Skin of body (tissue), 3 donors: ENCODE measurements at places on chromosomes 2 and 18.
A peak's percentile ranks its signal among the peaks of the same experiment; 100 is the strongest.

DNA sequence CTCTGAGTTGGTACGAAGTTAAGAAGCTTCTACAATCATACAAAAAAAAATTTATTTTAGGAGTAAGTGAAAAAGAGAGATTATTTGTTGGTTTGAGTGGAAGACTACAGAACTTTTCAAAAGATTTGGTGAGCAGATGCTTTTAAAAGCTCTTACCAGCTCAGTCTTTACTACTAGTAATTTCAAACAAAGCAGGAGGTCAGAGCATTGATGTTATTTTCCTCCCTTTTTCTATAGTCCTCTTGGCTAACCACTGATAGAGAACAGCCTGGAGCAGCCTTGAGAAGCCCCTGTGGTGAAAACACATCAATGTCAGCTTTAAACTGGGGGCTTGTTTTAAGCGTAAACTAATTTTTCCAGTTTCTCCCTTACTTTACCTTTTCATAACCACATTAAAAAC is 559.3 kb upstream of the CDH2 start:
- no peak for DNase-seq

GRCh38 chr2:122363885-122364284 is 608.4 kb downstream of the TSN start:
- DNase-seq: no peak

DNA sequence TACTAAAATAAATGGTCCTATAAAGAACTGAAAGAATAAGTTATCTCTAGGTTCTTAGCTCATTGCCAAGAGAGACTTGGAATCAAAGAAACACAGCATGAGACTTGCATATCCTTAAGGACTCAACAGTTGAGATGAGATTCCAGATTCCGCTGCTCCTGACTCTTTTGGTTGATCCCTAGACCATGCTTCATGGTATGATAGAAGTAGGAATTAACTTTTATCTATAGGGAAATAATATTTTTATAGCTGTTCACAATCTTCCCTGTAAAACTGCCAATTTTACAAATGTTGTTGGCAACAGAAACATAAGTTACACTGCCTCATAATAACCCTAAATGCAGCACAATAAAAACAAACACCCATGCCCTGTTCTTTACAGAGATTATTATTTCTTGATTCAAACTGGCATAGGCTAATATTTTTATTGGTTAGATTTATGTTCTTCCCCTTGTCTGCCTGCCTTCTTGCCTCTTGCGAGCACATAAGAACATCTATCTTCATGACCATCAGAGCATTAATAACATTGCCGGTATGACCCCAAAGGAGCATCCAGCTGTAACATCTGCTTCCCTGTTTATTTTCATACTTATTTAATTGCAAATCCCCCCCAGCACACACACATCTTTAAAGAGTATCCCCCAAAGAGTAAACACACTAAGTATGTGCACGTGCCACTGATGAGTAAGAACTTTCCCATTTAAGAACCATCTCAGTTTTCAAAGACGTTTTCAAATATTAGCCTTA is 735.7 kb upstream of the SLC8A1 start:
- peak; percentile 24 for DNase-seq

DNA sequence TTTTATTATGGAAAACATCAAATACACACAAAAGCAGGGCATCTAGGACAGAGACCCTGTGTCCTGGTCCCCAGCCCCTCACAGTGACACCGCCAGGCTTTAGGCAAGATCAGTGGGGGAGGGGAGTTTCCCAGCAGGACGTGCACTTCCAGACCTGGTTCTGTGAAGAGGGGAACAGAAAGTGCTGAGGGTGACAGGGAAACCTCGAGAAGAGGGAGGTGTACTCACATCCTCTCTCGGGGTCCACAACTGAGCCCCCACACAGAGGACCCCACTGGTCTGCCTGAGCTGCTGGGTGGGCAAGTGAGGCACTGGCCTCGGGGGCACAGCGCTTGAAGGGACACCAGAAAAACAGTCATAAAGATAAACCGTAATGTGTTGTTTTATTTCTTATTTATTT is 4.4 kb upstream of the GPR35 start:
- DNase-seq: no peak

- no peak for DNase-seq
Measured at GRCh38 chr18:60662491-60662890, 289.9 kb upstream of the MC4R start.

GRCh38 chr2:20062615-20063545 is 11.5 kb upstream of the LAPTM4A start:
- DNase-seq: peak; percentile 91

- no peak for DNase-seq
Measured at GRCh38 chr2:54397426-54397825, 58.7 kb upstream of the SPTBN1 start.

DNA sequence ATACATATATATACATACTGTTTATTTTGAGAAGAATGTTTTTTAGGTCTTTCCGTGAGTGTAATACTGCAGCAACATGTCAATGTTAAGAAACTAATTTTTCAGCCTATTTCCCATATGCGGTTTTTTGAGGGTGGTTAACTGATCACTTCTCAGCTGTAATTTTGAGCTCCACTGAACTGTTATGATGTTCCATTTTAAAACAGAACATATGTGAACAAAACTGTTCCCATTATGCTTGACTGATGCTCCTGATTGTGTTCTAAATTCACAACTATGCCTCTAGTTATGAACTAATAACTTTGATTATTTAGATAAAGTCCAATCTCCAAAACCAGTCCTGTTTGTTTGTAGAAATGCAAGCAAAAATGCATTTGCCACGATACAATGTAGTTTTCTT is 511.2 kb upstream of the FSIP2 start:
- DNase-seq: no peak

- no peak for DNase-seq
Measured at GRCh38 chr2:60565472-60565871, 12.0 kb upstream of the BCL11A start.

DNA sequence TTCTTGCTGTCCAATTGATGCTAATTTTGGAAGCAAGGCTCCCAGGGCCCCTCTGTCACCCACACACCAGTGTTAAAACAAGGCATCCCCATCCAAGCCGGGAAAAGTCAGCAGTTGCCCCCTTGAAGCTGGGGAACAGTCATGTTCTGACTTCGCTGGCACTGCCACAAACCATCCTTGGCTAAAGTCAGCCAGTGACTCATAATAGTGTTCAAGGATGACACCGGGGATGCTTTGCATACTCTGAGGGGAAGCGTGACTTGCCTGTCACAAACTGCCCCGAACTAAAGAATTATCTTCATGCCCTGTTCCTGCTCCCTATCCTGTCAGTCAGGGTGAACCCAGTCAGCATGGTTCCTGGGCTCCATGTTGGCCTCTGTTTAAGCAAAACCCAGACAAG is 37.0 kb downstream of the TGFA start:
- no peak for DNase-seq
